ENCODE measurements at places on chromosomes 12 and 14.

- no peak for DNase-seq
Observed at GRCh38 chr12:124518051-124518932, 49.1 kb downstream of the NCOR2 start.

GRCh38 chr14:50669441-50669986 lies 1.4 kb upstream of the SAV1 start:
- DNase-seq: no peak

DNA sequence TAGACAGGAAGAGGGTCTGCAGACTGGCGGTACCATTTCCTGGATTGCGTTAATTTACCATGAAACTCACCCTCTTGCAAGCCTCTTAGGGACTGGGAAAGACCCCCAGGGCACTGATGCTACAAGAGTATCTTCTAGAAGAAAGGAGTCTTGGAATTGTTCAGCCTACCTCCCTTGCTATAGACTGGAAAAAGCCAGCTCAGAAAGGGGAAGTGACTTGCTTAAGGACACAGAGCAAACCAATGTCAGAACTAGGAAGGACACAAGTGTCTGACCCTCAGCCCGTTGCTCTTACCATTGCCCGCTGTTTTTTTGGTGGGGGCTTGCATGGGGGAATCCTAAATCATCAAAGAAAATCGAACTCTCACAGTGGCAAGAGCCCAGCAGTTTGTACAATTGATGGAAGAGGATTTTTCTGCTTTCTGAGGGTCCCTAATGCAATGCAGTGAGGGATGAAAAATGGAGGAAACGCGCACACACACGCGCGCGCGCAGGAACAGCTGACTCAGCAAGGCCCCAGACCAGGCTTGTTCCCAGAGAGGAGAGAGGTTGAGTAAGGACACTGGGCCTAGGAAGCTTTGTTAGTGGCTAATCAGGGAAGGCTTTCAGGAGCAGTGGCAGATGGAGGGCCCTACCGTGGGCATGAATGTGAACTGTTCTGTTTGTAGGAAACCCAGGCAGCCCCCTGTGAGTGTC lies 50.9 kb downstream of the RIN3 start:
- no peak for DNase-seq

GRCh38 chr12:91189516-91189915 lies 6.9 kb upstream of the DCN start:
- no peak for DNase-seq

DNA sequence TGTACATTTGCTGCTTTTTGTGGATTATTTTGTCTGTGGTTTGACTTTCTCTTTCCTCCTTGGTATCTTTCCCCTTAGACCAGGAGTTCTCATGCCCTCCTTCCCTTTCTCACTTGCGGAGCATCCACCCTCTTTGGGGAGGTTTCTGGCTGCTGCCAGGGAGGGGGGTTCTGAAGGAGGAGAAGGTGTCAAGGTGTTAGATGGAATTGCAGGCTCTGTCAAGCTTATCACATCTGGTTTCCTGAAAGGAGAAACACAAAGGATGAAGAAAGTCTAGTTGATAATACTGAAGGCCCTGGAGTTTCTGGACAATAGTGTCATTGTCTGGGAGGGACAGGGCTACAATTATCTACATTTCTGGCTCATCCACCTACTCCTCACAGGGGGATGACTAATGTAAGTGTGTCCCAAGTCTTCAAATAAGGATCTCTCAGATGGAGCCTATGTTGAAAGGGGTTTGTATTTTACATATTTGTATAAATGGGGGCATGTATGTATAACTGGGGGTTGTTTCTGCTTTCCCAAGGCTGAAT lies 217.3 kb upstream of the CCDC196 start:
- no peak for DNase-seq

GRCh38 chr12:80217011-80217535 lies 117.7 kb downstream of the OTOGL start:
- peak; percentile 12 for DNase-seq

DNA sequence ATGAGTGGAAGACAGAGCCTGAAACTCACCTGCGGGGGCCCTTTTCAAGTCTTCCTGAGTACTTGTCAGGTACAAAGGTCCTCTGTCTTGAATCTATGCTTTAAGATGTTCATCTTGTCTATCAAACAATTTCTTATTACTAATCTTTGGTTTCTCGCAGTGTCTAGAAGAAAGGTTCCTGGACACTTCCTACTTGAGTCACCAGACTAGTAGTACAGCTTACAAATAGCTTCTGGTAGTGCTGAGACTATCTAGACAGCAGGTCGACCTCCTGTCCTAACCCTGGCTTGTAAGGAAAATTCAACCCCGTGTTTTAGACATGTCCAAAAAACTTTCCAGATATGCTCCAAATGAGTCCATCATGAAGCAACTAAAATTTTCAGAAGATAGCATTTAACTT lies 11.2 kb upstream of the ARID2 start:
- DNase-seq: no peak

DNA sequence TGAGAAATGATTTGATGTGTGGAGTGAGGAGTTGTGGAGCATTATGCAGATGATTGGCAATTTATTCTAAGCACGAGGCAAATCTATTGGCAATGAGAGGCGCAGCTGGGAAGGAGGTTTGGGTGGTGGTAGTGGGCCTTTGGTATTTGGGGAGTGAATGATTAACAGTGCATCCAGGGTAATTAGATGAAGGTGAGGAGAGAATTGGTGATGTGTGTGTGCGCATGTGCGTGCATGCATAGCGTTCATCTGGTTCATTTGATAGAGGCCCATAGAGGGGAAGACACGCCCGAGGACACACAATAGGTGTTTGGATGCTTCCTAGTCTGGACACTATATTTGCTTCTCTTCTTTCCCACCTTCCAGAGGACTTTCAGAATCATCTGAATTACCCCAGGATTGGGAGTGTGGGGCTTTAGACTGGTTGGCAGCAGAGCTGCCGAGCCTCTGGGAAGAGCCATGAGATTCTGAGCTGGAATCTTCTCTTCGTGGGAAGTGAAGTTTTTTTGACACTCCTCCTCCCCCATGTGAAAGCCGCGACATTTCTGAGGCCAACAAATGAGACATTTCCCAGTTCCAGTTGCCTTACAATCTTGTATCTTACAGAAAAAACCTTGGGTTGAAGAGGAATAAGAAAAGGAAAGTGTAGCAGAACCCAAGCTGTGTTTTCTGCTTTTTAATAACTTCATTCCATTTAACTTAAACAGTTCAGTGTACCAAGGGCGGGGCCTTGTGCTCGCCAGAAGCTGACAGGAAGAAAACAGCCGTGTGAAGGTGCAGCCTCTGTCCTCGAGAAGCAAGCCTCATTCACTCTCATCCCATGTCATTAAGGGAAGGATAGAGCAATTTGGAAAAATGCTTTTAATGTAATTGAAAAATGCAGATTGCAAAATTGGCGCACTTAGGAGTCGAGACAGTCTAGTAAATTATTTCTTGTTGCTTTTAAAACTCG lies 65.2 kb downstream of the SLC25A47 start:
- no peak for DNase-seq

- DNase-seq: no peak
Observed at GRCh38 chr14:32017587-32017986, 59.5 kb upstream of the ARHGAP5 start.

DNA sequence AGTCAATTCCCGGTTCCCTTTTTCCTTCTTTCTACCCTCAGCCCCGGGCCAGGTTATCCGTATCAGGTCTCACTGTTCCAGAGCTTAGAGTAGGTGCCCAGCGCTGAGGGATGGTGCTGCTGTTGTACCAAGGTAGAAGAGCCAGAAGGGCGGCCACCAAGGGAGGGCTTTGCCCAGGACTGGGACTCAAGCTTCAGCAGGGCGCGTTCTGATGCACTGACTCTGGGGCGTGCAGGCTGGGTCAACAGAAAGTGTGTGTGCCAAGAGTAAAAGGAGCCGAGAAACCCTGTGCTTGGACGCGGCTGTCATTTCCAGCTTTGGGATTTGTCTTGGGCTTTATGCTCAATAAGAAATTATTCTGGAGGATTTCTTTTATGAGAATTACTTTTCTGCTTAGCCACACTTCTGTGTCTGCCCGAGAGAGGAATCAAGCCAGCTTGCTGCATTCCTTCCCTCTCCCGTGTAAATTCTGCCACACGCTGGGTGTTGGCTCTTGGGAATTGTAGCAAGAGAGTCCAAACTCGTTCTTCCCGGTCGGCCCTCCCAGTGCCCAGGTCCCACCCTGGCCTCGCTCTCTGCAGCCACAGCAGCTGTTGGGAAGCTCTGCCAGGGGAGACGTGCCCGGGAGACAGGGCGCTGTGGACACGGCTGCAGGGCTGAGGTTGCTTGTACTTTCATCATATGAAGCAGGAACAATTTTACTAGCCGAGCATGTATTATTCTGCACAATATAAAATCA lies 98.0 kb downstream of the FBXL14 start:
- no peak for DNase-seq

- peak; percentile 59 for DNase-seq
Observed at GRCh38 chr14:36580856-36581831, 1.3 kb downstream of the NKX2-8 start.

DNA sequence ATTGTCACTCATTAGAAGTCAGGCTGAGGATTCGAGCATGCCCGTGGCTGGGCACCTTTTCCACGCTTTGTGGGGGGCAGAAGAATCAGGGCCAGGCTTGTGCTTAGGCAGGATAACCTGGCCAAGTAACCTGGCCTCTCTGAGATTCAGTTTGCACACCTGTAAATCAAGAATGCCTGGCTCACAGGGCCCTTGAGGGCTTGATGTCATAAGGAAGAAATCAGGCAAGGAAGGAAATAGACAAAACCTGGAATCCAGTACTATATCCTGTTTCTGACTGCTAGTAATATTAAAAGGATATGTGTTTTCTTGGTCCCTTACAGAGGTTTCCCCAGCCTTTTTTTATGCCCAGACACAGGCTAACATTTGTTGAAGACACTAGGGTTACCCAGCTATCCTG lies 91.9 kb downstream of the SAMD4A start:
- DNase-seq: no peak

- DNase-seq: no peak
Observed at GRCh38 chr12:7122811-7123769, 5.6 kb downstream of the RBP5 start.

GRCh38 chr12:57063991-57064685 lies 14.2 kb upstream of the MYO1A start:
- peak; percentile 73 for DNase-seq

GRCh38 chr14:48563489-48563888 lies 888.1 kb upstream of the MDGA2 start:
- no peak for DNase-seq

- DNase-seq: no peak
Observed at GRCh38 chr14:33030386-33030785, 91.7 kb downstream of the NPAS3 start.

- no peak for DNase-seq
Observed at GRCh38 chr12:99138393-99138792, 493.3 kb downstream of the APAF1 start.

GRCh38 chr12:91143206-91143605 lies 31.9 kb upstream of the LUM start:
- no peak for DNase-seq

GRCh38 chr12:43676183-43676813 lies 82.3 kb downstream of the PUS7L start:
- peak; percentile 50 for DNase-seq

DNA sequence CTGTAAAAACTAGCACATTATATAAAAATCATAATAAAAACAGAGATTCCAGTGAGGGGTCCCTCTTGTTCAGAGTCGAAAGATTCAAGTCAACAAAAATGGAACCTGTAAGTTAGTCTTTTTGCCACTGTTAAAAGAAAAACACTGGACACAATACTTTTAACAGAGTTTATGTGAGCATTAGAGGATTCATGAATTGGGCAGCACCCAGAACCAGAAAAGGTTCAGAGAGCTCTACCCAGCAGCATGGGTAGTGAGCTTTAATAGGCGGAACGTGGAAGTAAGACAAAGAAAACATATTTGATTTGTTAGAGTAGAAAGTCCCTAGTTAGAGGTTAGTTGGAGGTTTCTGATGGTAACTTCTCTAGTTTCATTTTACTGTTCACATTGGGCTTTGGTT lies 476.8 kb downstream of the RGS6 start:
- no peak for DNase-seq

- DNase-seq: peak; percentile 15
Observed at GRCh38 chr12:11228296-11228879, 41.1 kb downstream of the PRB3 start.

GRCh38 chr14:20662968-20663732 lies 21.2 kb upstream of the RNASE4 start:
- no peak for DNase-seq

GRCh38 chr12:132103542-132104308 lies 40.4 kb downstream of the DDX51 start:
- DNase-seq: no peak

- DNase-seq: peak; percentile 15
Observed at GRCh38 chr14:22865424-22866405, 5.8 kb upstream of the LRP10 start.

All from GM13977 (cell line).